ENCODE measurements at places on chromosomes 2 and 18. TPM values are rescaled to one million over a fixed set of nuclear protein-coding genes. Genes with fewer than 3 reads are reported as not detected.
A peak's percentile ranks its signal among the peaks of the same experiment; 100 is the strongest.

ST6GAL2 gene
- total RNA-seq, result not detected

- DNase-seq, result no peak
Measured at GRCh38 chr2:221267773-221268425, 304.2 kb downstream of the EPHA4 start.

GRCh38 chr18:41371156-41372045 lies 583.6 kb upstream of the PIK3C3 start:
- DNase-seq, result no peak

- no peak for DNase-seq
Measured at GRCh38 chr18:26057344-26057773, 33.1 kb downstream of the SS18 start.

CNGA3 gene
- total RNA-seq, result not detected

- no peak for DNase-seq
Measured at GRCh38 chr2:175161-175786, 88.6 kb downstream of the SH3YL1 start.

DNA sequence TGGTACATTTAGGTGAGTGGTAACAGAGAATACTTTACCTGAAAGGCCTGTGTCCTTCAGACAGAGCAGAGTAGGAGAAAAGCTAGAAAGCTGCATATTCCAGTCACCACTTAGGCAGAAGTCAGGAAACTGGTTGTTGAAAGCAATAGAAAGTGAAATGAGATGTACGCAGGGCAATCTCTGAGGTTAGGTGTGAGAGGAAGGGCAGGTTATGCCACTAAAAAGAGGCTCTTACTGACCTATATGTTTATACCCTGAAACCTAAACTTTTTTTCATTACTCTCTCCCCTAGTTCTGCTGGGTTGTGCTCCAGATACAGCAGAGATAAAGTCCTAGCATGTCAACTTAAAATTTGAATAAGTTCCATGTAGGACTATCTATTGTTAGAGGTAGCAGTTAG lies 93.5 kb downstream of the COX7A2L start:
- no peak for DNase-seq

GRCh38 chr2:234444242-234444730 lies 52.6 kb downstream of the ARL4C start:
- no peak for DNase-seq

DNA sequence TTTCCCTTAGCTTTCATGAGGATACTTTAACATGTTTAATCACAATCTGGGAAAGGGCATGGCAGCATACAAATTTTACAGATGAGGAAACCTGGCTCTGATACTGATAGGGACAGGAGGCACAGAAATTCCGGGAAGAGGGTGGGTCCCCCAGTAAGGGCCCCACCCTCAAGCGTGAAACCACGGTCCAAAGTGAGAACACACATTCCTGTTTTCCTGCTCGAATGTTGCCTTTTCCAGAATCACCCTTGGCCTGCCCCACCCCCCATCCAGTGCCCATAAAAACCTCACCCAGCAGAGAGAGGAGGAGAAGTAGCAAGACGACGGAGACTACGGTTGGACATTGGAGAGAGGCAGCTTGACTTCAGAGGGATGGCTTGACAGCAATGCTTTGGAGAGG lies 98.2 kb downstream of the HIBCH start:
- no peak for DNase-seq

GRCh38 chr2:121001641-121002040 lies 266.0 kb downstream of the GLI2 start:
- DNase-seq, result no peak

DNA sequence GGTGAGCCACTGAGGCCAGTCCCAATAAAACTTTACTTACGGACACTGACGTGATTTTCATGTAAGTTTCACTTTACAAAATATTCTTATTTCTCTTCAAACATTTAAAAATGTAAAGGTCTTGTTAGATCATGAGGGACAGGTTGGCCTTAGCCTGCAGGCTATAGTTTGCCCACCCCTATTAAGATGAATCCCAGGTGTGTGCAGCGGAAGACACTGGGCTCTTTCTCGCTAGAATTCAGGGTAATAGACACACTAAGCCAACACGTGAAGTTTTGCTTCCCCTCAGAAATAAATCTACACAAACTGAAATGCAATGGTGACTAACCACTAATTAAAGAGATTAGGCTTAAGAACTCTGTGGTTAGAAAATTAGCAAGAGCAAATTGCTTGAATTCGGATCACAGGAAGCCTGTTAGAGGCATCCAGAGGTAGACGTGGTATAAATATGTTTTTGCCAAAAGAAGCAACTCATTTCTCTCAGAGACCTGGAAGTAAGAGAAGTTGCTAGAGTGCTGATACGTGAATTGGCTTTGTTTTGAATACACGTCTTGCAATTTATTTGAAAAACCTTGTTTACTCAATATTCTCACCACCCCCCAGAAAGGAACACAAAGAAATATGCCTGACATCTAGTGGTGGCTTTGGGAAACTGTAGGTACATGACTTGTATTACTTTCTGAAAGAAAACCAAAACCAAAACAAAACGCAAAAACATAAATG lies 151.6 kb downstream of the DTNB start:
- DNase-seq, result peak; percentile 70

- DNase-seq, result no peak
Measured at GRCh38 chr2:8103085-8103708, 578.7 kb upstream of the ID2 start.

GRCh38 chr18:44897816-44898215 lies 217.1 kb downstream of the SETBP1 start:
- DNase-seq, result no peak

NYAP2 gene
- total RNA-seq, result not detected

DNA sequence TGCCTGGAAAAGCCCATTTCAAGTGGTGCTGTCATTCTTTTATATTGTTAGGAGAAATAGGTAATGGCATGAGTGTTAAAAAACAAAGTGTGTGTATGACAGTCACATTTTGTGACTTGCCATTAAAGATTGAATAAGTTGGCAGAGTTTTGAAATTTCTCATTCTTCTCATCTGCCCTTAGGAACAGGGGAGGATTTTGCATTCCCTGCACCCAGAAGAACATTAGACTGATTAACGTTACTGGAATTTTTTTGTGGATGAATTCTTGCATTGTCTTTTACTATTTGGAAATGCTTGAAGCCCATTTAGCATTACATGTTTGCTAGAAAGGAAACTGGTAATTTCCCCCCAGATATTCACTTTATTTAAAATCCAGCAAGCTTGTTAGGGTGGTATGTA lies 162.2 kb downstream of the BABAM2 start:
- DNase-seq, result no peak

ABCG5 gene
- total RNA-seq, result not detected

- DNase-seq, result no peak
Measured at GRCh38 chr2:7071916-7072556, 154.8 kb downstream of the RNF144A start.

RGPD3 gene
- total RNA-seq, result not detected

- DNase-seq, result no peak
Measured at GRCh38 chr18:11177382-11177781, 28.0 kb upstream of the PIEZO2 start.

DNA sequence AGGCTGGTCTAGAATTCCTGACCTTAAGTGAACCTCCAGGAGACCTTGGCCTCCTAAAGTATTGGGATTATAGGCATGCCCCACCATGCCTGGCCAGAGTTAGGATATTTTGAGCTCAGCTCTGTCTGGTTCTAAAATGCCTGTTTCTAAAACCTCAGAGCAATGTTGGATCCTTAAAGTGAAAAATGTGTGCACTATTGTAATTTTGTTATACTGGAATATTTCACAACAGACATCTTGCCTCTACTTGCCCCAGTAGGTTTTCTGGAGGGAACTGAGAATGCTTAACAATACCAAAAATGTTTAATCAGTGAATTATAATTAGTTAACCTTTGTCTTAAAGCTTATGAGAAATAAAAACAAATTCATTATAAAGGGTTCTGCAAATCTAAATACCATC lies 144.6 kb upstream of the CCDC195 start:
- no peak for DNase-seq

ABCB11 gene
- not detected for total RNA-seq

IL37 gene
- total RNA-seq, result not detected

GPR17 gene
- not detected for total RNA-seq

DNA sequence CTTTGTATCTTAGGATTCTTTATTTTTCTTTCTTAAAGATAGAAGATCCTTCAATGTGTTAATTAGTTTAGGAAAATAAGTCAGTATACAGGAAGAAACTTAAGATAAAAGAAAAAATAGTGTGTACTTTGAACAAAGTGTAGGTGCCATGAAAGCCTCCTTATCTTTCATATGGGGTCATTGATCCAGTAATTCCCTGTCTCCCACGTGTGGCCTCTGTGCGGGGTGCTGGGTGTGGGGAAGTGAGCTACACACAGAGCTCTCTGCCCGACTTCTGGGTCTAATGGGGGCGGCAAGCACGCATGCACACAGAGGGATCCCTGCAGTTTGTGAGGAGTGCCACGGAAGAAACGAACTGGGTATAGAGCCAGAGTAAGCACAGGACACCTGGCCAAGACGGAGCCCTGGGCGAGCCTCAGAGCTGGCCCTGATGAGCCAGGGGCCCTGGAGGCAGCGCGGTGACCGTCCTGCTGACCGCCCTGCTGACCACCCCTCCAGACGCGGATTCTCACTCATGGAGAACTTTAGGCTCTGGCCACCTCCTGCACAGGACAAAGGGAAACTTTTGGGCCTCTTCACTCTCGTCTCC lies 253.5 kb downstream of the ACKR3 start:
- no peak for DNase-seq

- no peak for DNase-seq
Measured at GRCh38 chr18:13213036-13213795, 5.3 kb upstream of the LDLRAD4 start.

ABCG8 gene
- total RNA-seq, result not detected

DNA sequence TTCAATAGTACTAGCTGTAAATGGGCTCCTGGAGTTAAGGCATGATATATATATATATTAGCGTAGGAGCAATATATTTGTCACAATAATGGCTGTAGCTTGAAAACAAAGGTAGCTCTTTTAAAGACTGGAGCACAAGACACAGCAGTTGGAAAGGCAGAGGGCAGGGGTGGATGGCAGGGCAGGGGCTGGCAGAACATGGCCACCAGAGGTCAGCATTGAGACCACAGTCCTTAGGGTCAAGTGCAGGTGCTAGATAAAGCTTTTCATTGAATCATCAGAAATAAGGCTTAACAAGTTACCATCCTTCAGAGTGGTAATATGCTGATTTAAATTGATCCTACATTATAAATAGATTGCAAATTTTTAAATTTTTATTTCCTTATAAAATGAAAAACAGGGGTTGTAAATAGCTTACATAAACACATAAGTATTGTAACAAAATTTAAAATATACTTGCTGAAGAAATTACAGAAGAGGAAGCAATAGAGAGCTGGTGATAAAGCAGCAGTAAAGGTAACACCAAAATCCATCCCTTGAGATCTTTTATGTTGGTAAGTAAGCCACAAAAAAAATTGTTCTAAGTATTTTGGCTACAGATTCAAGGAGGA lies 161.2 kb upstream of the PIEZO2 start:
- peak; percentile 50 for DNase-seq

MYO7B gene
- total RNA-seq, result 0.26 TPM

- no peak for DNase-seq
Measured at GRCh38 chr2:171995586-171995985, 4.2 kb upstream of the METAP1D start.

CDK5R2 gene
- total RNA-seq, result not detected

DNA sequence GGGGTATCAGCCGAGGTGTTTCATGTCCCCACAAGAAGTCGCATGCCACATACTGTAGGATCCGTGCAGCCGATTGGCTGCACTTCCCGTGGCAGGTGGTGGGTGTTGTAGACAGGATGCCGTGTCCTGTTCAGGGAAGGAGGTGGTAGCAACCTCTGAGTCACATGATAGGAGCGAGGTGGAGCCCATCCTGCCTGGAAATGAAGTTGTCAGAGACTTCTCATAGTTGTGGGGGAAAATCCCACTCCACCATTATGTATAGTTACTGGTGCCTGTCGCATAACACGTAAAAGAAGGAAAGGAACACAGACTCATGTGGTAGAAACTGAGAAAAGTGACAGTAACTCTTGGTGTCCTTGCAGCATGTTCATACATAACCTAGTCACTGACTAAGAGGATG lies 91.4 kb upstream of the IL1R2 start:
- DNase-seq, result no peak

GRCh38 chr2:204909791-204910190 lies 364.5 kb downstream of the PARD3B start:
- DNase-seq, result no peak

DNA sequence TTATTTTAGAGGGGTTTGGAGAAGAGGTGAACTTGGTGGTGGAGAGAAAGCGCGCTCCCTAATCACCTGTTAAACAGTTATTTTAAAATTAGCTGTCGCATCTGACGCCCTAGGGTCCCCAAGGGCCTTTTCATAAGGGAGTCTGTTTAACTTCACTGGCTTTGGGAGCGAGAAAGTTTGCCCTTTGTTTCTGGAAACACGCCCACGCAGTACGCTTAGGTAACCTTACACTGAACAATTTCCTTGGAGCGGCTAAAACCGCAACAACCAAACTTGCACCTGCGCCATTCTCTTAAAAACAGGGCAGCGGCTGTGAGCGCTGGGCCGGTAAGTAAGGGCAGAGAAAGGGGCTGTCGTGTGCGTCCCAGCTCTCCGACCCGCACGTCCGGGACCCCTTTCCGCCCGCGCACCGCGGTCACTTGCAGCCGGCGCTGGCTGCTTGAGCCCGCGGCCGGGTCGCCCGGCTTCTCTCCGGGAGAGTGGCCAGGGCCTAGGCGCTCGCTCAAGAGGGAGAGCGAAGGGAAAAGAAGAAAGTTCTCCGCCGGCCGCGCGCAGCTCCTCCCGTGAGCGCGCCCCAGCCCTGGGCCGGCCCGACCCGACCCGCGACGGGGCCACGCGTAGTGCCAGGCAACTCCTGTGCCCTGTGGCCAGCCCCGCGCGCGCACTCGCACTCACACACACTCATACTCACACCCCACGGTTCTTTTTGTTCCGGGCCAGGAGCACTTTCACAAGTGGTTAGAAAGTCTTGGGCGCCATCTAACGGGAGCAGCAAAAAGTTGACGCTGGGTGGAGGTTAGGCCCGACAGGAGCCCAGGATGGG lies 19.2 kb downstream of the POU3F3 start:
- DNase-seq, result peak; percentile 56

AQP12A gene
- not detected for total RNA-seq

DNA sequence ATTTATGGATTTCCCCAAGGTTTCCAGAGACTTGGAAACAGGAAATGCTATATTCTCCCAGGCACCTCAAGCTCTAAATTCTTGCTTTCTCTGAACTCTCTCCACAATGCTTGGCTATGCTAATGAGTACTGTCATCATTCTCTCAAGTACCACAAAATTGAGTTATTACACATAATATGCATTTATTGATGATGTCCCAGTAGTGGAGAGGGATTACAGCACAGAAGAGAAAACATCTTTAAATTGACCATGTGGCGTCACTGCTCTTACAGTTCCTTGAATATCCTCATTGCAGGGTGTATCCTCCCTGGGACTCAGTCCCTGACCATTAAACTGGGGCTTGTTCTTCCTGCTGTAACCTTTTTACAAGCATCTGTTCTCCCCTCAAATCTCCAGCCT lies 681.1 kb upstream of the FANCL start:
- DNase-seq, result no peak

- no peak for DNase-seq
Measured at GRCh38 chr2:146734042-146734820, 1110.6 kb upstream of the ACVR2A start.

SLC16A14 gene
- total RNA-seq, result 0.47 TPM

- no peak for DNase-seq
Measured at GRCh38 chr2:148451046-148451445, 193.5 kb upstream of the EPC2 start.

CBLN2 gene
- not detected for total RNA-seq

GRCh38 chr2:19899985-19900930 lies 1.5 kb downstream of the TTC32 start:
- peak; percentile 57 for DNase-seq
